ENCODE measurements at places on chromosomes 1 and 21.

GRCh38 chr1:116910379-116911187 lies 867 bp downstream of the PTGFRN start:
- DNase-seq, result no peak

- no peak for DNase-seq
These were observed 992 bp downstream of the TENT5C start for GRCh38 chr1:117606649-117607430.

DNA sequence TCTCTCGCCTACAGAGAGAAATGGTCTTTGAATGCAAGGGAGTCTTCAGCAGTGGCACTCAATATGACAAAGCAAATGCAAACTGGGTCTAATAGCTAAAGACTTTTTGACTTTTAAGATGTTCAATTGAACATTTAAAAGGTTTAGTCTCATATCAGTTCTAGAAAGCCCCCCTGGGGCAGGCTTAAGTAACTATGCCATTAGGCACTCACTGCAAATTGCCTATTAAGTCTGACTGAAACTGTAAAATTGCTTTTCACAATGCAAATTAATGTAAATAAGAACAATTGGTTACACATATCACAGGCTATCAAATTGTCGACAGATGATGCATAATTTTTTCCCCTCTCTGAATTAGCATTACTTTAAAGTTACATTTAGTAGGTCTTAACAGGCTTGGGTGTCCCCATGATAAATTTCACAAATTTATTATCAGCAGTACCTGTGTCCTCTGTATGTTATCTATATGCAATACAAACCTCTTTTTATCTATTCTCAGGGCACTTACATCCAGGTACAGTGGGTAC lies 329.1 kb downstream of the LRRIQ3 start:
- DNase-seq, result no peak

- no peak for DNase-seq
These were observed 76.1 kb upstream of the RGS2 start for GRCh38 chr1:192732787-192733186.

- DNase-seq, result no peak
These were observed 12.9 kb downstream of the TOR3A start for GRCh38 chr1:179094818-179095217.

Measured in KG1 (cell line).